ENCODE measurements at places on chromosomes 6 and 20. TPM values are rescaled to one million over a fixed set of nuclear protein-coding genes. Genes with fewer than 3 reads are reported as not detected.
A peak's percentile ranks its signal among the peaks of the same experiment; 100 is the strongest.

GRCh38 chr20:13554076-13554475, 84.7 kb downstream of the TASP1 start:
- H3K27me3 ChIP-seq: no peaks in the 10 kb centered on the region
- H3K4me3 ChIP-seq: no peak overlapping the region
- H3K36me3 ChIP-seq: peaks cover 19% of the 10 kb centered on the region
- DNase-seq: no peak
- no peaks in the 10 kb centered on the region for H3K4me1 ChIP-seq

GRCh38 chr6:125764121-125764671, 14.8 kb downstream of the HEY2 start:
- H3K27ac ChIP-seq: no peak overlapping the region
- no peaks in the 10 kb centered on the region for H3K4me1 ChIP-seq
- no peak overlapping the region for H3K4me3 ChIP-seq
- DNase-seq: no peak
- H3K27me3 ChIP-seq: peaks cover 60% of the 10 kb centered on the region

- H3K4me1 ChIP-seq: no peaks in the 10 kb centered on the region
- no peak overlapping the region for H3K4me3 ChIP-seq
- no peak overlapping the region for H3K27ac ChIP-seq
- no peaks in the 10 kb centered on the region for H3K27me3 ChIP-seq
Observed at GRCh38 chr6:8995156-8995555, 559.8 kb upstream of the SLC35B3 start.

DNA sequence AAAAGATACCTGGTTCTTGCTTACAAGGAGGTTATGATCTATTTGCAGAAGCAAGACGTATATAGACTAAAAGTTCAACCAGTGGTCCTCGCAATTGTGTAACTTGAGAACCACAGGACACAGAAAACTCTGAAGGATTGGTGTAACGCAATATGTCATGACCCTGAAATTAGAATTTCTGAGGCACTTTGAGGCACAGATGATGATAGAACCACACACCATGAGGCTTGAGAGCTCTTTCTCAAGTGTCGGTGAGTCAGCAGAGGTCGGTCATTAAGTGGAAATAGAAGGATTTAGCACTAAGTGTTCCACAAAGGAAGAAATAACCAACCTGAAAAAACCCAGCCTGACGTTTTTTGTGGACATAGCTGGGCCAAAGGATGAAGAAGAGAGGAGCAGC, 15.3 kb upstream of the CCN2 start:
- DNase-seq: no peak
- no peaks in the 10 kb centered on the region for H3K4me1 ChIP-seq
- H3K4me3 ChIP-seq: no peak overlapping the region
- H3K36me3 ChIP-seq: no peaks in the 10 kb centered on the region

- H3K4me1 ChIP-seq: peaks cover 9% of the 10 kb centered on the region
- no peaks in the 10 kb centered on the region for H3K36me3 ChIP-seq
- no peak overlapping the region for H3K27ac ChIP-seq
- H3K27me3 ChIP-seq: no peaks in the 10 kb centered on the region
- no peak for DNase-seq
Observed at GRCh38 chr20:49392745-49393144, 89.7 kb downstream of the KCNB1 start.

DNA sequence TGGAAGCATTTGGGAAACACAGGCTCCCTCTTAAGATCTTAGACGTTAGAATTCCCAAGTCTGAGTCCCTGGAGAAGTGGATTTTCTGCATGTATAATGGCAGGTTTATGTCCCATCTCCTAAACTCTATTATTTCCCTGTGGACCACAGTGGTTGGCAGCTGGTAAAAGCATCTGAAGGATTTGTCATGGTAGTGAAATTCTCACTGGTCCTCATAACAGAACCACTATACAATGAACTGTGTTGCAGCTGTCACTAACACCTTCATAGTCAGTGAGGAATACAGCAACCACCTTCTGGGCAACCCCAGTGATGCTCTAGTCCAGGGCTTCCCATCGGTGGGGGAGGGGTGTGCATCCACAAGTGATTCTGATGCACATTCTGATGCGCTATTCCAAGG, 396.9 kb downstream of the ZFAND3 start:
- H3K27me3 ChIP-seq: no peaks in the 10 kb centered on the region
- H3K27ac ChIP-seq: no peak overlapping the region
- H3K4me3 ChIP-seq: no peak overlapping the region
- DNase-seq: no peak
- H3K36me3 ChIP-seq: no peaks in the 10 kb centered on the region

GRCh38 chr6:142888456-142888855, 56.5 kb downstream of the HIVEP2 start:
- no peaks in the 10 kb centered on the region for H3K36me3 ChIP-seq
- H3K27me3 ChIP-seq: no peaks in the 10 kb centered on the region
- no peak overlapping the region for H3K27ac ChIP-seq
- DNase-seq: no peak

GRCh38 chr20:41784209-41784958, 166.2 kb upstream of the CHD6 start:
- H3K27me3 ChIP-seq: no peaks in the 10 kb centered on the region
- H3K36me3 ChIP-seq: no peaks in the 10 kb centered on the region
- peak; percentile 8 for DNase-seq
- no peak overlapping the region for H3K4me3 ChIP-seq

DNA sequence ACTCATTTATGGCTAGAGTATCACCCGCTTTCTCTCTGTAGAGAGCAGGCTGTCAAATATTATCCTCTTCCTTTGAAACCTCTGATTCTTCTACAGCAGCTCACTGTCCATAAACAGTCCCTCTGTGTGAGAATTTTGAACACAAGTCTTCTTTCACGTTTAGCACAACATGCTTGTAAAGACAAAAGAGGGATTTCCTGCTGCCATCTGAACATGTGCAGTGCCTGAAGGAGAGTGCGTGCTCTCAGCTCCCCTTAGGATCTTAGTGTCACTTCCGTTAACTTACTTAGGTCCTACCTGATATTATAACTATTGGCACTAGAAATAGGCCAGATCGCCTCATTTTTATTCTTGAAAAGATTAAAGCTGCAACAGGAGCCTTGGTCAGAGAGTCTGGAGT, 50.9 kb downstream of the FNDC1 start:
- no peaks in the 10 kb centered on the region for H3K36me3 ChIP-seq
- peaks cover 50% of the 10 kb centered on the region for H3K27me3 ChIP-seq
- H3K4me1 ChIP-seq: no peaks in the 10 kb centered on the region
- DNase-seq: no peak

DNA sequence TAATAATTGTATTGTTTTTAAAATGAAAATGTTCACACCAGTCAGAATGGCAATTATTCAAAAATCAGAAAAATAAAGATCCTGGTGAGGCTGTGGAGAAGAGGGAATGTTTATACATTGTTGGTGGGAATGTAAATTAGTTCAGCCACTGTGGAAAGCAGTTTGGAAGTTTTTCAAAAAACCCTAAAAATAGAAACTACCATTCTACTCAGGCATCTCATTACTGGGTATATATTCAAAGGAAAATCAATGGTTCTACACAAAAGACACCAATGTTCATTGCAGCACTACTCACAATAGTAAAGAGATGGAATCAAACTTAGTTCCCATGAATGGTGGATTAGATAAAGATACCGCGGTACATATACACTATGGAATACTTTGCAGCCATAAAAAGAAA, 461.5 kb upstream of the ADGRB3 start:
- no peaks in the 10 kb centered on the region for H3K4me1 ChIP-seq
- no peaks in the 10 kb centered on the region for H3K36me3 ChIP-seq
- DNase-seq: no peak
- no peaks in the 10 kb centered on the region for H3K27me3 ChIP-seq
- H3K4me3 ChIP-seq: no peak overlapping the region

DNA sequence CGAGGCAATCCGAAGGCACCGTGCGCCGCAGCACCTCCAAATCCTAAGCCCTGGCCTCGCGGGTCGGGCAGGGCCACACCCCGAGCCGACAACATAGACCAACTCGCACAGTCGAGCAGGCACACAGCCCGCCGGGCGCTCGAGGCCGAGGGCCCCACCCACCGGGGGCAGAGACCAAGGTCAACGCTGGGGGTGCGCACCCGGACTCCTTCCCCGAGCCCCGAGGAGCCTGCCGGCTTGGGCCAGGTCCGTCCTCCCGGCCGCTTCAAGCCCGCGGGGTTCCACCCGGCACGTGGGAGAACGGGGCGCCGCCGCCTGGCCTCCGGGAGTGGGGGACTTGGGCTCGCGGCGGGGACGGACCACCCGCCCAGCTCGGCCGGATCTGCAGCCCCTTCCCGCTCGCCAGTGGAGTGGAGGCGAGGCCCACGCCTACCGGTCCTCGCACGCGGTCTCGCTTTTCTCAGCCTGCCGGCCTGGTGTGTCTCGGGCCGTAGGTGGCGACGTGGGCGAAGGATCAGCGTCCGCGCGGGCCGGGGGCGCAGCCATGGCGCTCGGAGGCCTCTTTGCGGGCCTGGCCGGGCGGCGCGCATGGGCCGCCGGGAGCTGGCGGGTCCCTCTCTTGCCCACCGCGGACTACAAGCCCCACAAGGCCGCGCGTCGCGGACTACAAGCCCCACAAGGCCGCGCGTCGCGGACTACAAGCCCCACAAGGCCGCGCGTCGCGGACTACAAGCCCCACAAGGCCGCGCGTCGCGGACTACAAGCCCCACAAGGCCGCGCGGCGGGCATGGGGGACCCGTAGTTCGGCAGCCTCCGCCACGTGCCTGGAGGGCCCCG, at the start of gene UCKL1:
Gene UCKL1, minus strand, starts transcription at position 590 of the 837 bp plus-strand sequence. Its CDS starts 44 bp downstream, at position 546.
- H3K27me3 ChIP-seq: no peaks in the 10 kb centered on the region
- peak within 1 kb of the TSS; percentile 98 for H3K4me3 ChIP-seq
- H3K36me3 ChIP-seq: peaks cover 19% of the 10 kb centered on the region
- peaks cover 33% of the 10 kb centered on the region for H3K4me1 ChIP-seq

DNA sequence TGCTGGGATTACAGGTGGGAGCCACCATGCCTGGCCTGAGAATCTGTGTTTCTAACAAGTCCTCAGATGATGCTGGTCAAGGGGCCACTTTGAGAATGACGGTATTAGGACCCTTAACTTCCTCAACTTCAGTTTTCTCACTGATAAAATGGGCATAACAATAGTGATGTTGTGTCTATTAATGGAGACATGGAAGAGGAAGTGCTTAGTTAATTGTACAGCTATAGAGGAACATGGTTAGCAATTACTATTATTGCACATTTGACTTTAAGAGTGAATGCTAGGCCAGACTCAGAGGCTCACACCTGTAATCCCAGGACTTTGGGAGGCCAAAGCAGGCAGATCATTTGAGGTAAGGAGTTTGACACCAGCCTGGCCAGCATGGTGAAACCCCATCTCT, 12.7 kb downstream of the DPPA5 start:
- no peaks in the 10 kb centered on the region for H3K4me1 ChIP-seq
- no peak overlapping the region for H3K4me3 ChIP-seq
- H3K27me3 ChIP-seq: no peaks in the 10 kb centered on the region
- no peaks in the 10 kb centered on the region for H3K36me3 ChIP-seq
- no peak for DNase-seq
- H3K27ac ChIP-seq: no peak overlapping the region

DNA sequence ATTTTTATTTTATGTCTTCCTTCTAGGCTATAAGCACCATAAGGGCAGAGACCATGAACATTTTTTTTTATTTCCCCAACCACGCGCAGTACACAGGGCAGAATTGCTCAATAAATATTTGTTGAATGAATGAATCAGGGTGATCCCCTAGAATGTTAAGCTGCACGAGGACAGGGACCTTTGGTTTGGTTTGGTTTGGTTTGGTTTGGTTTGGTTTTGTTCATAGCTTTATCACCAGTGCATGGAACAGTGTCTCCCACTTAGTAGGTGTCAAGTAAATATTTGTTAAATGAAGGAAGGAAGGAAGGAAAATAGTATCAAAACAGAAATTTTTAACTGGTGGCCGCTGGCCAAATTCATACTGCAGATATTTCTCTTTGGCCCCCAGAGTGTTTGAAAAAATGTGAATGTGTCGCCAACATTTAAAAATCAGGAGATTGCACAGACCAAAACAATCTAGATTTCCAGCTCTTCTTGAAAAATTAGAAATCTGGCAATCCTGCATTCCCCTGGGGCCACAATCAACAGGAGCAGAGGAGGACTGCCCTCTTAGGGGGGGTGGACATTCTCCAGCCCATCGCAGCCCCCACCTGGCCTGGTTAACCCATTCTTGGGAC, 205.3 kb downstream of the EYA2 start:
- H3K27ac ChIP-seq: no peak overlapping the region
- H3K4me1 ChIP-seq: no peaks in the 10 kb centered on the region
- H3K4me3 ChIP-seq: no peak overlapping the region
- DNase-seq: no peak
- H3K36me3 ChIP-seq: no peaks in the 10 kb centered on the region

DNA sequence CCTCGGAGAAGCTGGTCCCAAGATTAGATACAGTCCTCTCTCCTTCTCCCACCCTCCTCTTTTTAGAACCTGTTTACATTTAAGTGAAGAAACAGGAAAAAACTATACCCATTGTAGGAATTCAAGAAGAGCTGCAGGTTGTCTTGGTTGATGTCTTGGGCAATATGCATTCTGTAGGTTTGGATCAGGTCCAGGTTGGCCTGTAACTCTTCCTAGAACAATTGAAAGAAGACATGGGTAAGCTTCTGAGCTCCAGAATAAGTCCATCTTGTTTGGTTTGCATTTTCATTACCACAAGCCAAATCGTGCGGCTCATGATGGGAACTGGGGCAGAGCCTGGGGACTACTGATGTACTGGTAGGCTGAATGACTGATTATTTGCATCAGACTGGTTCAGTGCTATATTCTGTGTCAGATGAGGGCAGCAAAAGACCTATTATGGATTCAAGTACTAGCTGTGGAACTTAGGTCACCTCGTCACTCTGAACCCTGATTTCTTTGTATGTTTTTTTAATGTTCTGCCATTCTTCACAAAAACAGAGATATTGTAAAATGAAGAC, 20.3 kb upstream of the SLA2 start:
- no peak overlapping the region for H3K4me3 ChIP-seq
- no peaks in the 10 kb centered on the region for H3K27me3 ChIP-seq
- no peak for DNase-seq

DNA sequence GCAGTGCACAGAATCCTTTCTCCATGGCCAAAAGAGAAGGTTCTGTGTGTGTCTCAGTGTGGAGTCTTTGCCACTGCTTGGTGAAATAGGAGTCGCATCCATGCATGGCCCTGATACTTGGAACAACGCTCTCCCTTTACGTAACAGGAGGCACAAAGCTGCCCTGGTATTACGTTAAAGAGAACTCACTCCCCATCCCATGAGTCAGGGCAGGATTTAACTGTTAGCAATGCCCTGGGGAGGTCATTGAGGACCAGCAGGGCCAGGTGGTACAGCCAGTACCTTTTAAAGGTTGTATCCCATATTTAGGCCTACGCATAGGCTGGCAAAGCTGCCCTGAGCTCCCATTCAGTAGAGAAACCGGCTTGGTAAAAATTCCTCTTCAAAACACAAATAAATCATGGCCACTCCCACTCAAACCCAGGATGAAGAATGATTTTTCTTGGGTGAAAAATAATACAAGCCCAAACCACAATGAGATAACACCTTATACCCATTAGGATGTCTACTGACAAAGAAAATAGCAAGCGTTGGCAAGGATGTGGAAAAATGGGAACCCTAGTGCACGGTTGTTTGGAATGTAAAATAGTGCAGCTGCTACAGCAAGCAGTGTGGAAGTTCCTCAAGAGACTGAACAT, 37.1 kb downstream of the MYLK4 start:
- no peaks in the 10 kb centered on the region for H3K36me3 ChIP-seq
- DNase-seq: no peak
- H3K4me3 ChIP-seq: no peak overlapping the region
- no peak overlapping the region for H3K27ac ChIP-seq
- peaks cover 7% of the 10 kb centered on the region for H3K4me1 ChIP-seq

Gene LHFPL5
- not detected for polyA plus RNA-seq

Gene HS3ST5
- polyA plus RNA-seq: 0.02 TPM

Gene NEDD9
- 7.4 TPM for polyA plus RNA-seq

Gene BEND6
- polyA plus RNA-seq: 9.2 TPM

Gene CTSZ
- polyA plus RNA-seq: 0.03 TPM

Gene BMP7
- 0.10 TPM for polyA plus RNA-seq

Gene ZNF831
- polyA plus RNA-seq: not detected

Gene MAFB
- 0.05 TPM for polyA plus RNA-seq

Gene CRISP3
- polyA plus RNA-seq: not detected

Gene ANGPT4
- not detected for polyA plus RNA-seq

Gene BPIFB2
- polyA plus RNA-seq: not detected

Measured in SK-N-SH (cell line).